ENCODE measurements at places on chromosomes 7 and 10.

GRCh38 chr10:103765981-103766380, 89.4 kb downstream of the SH3PXD2A start:
- no peak for DNase-seq

DNA sequence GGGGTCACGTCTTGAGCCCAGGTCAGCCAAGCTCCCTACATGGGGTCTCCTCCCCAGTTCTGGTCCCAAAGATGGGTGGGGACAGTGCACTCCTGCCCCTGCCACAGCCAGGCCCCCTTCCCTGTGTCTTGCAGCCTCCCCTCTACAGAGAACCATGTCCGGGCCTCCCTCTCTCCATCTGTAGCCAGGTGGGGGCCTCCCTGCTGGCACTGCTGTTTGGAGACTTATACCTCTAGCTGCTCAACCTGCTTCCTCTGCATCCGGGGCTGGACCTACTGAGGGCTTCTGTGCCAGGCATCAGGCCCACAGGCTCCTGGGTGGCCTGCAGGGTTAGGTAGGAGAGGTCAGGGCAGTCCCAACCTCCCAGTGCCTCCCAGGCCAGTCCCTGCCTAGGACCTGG, 7.9 kb downstream of the SH2B2 start:
- no peak for DNase-seq

GRCh38 chr7:774161-775109, 47.4 kb upstream of the PRKAR1B start:
- DNase-seq, result no peak

GRCh38 chr7:117705630-117706029, 167.6 kb downstream of the CTTNBP2 start:
- DNase-seq, result no peak

DNA sequence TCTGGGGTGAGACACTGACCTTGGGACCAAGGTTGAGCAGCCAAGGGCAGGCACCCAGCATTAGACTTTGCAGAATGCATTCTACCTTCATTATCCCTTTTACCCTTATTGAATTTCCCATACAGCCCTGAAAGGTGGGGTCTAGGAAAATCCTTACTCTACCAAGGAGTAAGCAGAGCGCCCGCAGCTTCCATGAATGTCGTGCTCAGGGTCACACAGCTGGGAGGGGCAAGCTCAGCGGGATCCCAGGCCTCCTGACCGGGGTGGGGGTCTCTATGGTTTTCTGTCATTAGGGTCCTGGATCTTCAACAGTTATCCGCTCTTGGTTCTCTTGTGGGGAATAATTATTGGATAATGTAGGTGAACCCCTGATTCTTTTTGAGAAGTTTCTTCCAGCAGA, 30.7 kb upstream of the BTBD16 start:
- DNase-seq, result no peak

DNA sequence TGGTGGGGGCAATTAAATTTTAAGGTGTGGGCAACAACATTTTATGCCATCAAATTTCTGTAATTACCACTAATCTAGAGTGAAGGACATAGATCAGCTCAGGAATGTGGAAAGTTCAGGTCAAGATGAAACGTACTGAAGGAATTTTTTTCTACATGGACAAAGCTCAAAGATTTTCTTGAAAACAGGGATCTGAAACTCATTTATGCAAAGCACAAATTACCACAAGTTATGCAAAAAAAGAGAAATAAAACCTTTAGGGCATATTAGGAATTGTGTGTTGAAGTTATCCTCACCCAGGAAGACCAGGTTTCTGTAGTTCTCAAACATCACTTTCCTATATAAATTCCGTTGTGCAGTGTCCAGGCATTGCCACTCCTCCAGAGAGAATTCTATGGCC, 18.9 kb downstream of the ZNF680 start:
- no peak for DNase-seq

- DNase-seq, result no peak
These were observed 89.4 kb downstream of the RALA start for GRCh38 chr7:39712751-39713150.

DNA sequence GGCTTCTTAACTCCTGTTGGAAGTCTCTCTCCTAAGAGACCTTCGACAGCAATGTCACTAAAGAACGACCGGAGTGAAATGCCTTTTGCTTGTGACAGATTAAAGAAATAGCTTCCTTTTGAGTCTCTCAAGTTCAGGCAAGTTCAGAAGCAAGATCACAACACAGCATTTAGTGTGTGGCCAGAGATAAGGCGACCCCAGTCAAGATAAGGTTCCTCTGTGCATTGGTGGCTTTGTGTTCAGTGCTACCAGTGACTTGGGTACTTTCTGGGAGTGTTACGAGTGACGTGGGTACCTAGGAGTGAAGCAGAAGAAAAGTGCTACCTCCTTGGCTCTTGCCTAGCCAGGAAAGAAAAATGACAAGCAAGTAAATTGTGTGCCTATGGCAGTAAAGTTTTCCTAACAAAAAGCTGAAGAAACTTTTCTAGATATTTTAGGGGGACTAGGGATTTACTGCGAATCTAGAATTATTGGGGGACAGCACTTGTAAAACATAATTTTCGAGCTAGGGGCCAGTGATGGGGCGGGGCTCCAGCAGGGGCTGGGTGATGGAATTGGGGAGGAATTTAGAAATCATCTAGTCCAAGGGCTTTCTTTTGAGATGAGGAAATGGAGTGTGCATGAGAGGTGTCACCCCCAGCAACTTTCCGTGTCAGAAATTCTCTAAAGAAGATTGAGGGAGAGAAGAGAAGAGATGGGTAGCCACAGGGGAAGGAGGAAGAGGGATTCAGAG, 191.9 kb upstream of the LYZL2 start:
- no peak for DNase-seq

GRCh38 chr10:103983367-103983911, 16.5 kb downstream of the SLK start:
- DNase-seq, result no peak
